ENCODE measurements at places on chromosomes 11 and 22. TPM values are rescaled to one million over a fixed set of nuclear protein-coding genes. Genes with fewer than 3 reads are reported as not detected.

Gene IGF2
- 31.7 TPM for total RNA-seq

Gene SMTNL1
- total RNA-seq = not detected

Gene C11orf65
- total RNA-seq = not detected

Gene DBX1
- not detected for total RNA-seq

Gene FBLN1
- 587 TPM for total RNA-seq

Gene SPON1
- 20.6 TPM for total RNA-seq

Gene MPZL2
- total RNA-seq = 58.1 TPM

Gene RAB3IL1
- 45.4 TPM for total RNA-seq

Gene UCP2
- total RNA-seq = 57.7 TPM

Gene GGTLC3
- total RNA-seq = not detected

Gene CAVIN3
- 303 TPM for total RNA-seq

Gene OR51B2
- not detected for total RNA-seq

- peaks cover 20% of the 10 kb centered on the region for H3K4me1 ChIP-seq
- peak overlapping the region; percentile 45 for H3K27ac ChIP-seq
- H3K4me3 ChIP-seq = no peak overlapping the region
- H3K27me3 ChIP-seq = no peaks in the 10 kb centered on the region
- no peak for DNase-seq
Observed at GRCh38 chr22:45334068-45334467, 24.3 kb downstream of the FAM118A start.

DNA sequence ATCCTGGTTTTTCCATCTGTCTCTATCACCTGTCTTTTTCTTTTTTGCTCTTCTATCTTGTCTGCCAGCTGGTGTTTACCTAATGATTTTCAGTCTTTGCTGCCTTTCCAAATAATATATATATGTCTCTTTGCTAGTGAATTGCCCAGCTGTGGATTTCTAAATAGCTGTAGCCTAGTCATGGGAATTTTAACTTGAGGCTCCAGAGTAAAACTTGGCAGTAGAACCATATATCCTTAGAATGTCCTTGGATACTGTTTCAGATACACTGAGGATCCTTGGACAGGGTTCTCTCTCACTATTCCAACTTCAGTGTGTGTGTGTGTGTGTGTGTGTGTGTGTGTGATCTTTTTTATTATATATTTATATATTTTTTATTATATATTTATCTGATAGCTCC lies 2285.3 kb downstream of the LRRC4C start:
- no peaks in the 10 kb centered on the region for H3K27me3 ChIP-seq
- no peak overlapping the region for H3K4me3 ChIP-seq
- H3K4me1 ChIP-seq = no peaks in the 10 kb centered on the region

DNA sequence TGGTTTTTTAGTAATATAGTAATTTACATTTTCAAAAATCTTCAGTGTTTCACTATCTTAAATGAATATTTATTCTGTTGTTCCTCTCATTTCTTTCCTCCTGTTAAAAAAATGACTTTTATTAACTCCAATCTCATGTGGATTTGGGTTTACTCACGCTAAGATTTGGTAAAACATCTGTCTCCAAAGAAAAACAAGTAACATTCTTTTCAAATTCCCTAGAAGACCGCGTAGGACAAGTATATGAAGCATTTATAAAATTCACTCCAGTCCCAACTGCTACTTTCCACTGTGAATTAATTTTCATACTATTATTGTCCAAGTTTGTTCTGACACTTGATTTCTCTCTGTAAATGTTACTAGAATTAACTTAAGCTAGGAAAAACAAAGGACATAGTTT lies 26.2 kb downstream of the SBF2 start:
- H3K4me3 ChIP-seq = no peak overlapping the region
- no peaks in the 10 kb centered on the region for H3K36me3 ChIP-seq
- no peaks in the 10 kb centered on the region for H3K27me3 ChIP-seq
- peaks cover 5% of the 10 kb centered on the region for H3K4me1 ChIP-seq
- no peak overlapping the region for H3K27ac ChIP-seq

GRCh38 chr22:42901790-42902508 lies 44.9 kb upstream of the ARFGAP3 start:
- peaks cover 45% of the 10 kb centered on the region for H3K4me1 ChIP-seq
- no peak overlapping the region for H3K27ac ChIP-seq
- no peaks in the 10 kb centered on the region for H3K36me3 ChIP-seq
- no peak overlapping the region for H3K4me3 ChIP-seq
- DNase-seq = no peak
- no peaks in the 10 kb centered on the region for H3K27me3 ChIP-seq

- no peaks in the 10 kb centered on the region for H3K36me3 ChIP-seq
- H3K4me1 ChIP-seq = peaks cover 19% of the 10 kb centered on the region
- no peak for DNase-seq
- H3K4me3 ChIP-seq = no peak overlapping the region
- H3K27me3 ChIP-seq = no peaks in the 10 kb centered on the region
Observed at GRCh38 chr11:94924612-94925011, 48.7 kb downstream of the CWC15 start.

DNA sequence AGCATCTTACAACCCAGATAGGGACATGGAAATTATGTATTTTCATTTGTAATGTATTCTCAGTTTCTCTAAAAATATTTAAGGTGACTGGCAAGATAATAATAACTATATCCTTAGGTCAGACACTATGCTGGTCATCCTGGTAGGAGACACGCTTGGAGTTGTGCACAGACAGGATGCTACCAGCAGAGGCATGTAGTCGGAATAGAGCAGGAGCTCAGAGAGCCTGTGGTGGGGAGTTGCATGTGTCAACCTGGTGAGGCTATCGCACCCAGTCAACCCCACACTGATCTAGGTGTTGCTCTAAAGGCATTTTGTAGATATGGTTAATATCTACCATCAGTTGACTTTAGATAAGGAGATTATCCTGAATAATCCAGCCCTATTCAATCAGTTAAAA lies 318.5 kb downstream of the MIAT start:
- H3K36me3 ChIP-seq = no peaks in the 10 kb centered on the region
- no peak for DNase-seq
- H3K27ac ChIP-seq = no peak overlapping the region
- no peak overlapping the region for H3K4me3 ChIP-seq

DNA sequence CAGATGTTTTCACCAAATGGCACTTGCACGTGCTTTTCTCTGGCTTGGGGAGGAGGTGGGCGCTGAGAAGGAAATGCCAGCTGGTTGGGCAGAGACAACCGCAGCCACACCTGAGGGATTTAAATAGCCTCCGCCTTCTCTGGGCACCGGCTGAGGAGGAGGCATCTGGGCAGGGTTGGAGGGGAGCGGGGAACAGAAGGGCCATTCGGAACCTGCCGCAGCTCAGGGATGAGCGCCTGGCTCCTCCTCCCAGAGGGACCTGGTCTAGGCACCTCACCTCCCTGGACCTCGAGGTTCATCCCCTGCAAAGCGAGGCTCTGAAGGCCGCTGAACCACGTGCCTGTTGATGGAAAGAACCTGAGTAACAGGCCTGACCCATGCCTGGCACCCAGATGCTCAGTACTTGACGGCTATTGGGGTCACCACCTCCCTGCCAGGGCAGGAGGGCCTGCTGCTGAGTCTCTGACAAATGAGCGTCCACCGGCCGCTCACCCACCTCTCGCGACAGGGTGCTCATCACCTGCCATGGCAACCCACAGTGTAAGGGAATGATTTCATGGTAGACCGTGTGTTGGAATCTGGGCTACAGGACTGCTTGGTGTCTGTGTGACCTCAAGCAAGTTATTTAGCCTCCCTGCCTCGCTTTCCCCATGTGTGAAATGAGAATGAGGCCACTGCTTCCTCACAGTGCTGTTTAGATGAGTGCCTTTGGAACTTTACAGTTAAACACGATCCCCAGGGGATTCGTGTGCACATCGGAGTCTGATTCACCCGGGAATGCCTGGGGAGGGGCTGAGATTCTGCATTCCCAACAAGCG lies 2.0 kb upstream of the KDELR3 start:
- H3K36me3 ChIP-seq = no peaks in the 10 kb centered on the region
- no peak for DNase-seq
- H3K27ac ChIP-seq = no peak overlapping the region
- no peaks in the 10 kb centered on the region for H3K4me1 ChIP-seq
- H3K27me3 ChIP-seq = peaks cover 3% of the 10 kb centered on the region

- no peak overlapping the region for H3K4me3 ChIP-seq
- H3K27ac ChIP-seq = no peak overlapping the region
- H3K27me3 ChIP-seq = peaks cover 4% of the 10 kb centered on the region
Observed at GRCh38 chr22:37254209-37254866, 10.3 kb upstream of the RAC2 start.

- peaks cover 39% of the 10 kb centered on the region for H3K4me1 ChIP-seq
- H3K27me3 ChIP-seq = no peaks in the 10 kb centered on the region
- H3K4me3 ChIP-seq = no peak overlapping the region
- H3K27ac ChIP-seq = no peak overlapping the region
- no peaks in the 10 kb centered on the region for H3K36me3 ChIP-seq
- no peak for DNase-seq
Observed at GRCh38 chr22:19800761-19801244, 40.2 kb downstream of the TBX1 start.

DNA sequence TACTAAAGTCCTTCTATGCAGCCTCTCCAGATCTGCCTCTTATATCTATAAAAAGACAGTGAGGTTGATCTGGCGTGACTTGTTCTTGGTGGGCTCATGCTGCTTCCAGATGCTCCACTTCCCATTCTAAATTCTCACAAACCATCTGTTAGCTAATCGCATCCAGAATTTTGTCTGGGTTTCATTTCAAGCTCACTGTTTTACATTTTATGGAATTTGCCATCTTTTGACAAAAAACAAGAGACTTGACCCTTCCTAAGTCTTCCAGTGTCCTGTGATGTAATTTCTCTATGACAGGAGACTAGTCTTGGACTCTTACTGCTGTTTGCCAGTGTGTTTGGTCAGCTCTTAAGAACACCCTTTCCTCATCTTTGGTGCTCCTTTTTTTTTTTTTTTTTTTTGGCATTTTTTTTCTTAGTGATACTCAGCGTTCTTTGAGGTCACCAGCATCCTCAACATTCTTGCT lies 23.0 kb downstream of the CRKL start:
- DNase-seq = no peak
- peaks cover 1% of the 10 kb centered on the region for H3K36me3 ChIP-seq
- no peak overlapping the region for H3K4me3 ChIP-seq
- peaks cover 59% of the 10 kb centered on the region for H3K4me1 ChIP-seq

DNA sequence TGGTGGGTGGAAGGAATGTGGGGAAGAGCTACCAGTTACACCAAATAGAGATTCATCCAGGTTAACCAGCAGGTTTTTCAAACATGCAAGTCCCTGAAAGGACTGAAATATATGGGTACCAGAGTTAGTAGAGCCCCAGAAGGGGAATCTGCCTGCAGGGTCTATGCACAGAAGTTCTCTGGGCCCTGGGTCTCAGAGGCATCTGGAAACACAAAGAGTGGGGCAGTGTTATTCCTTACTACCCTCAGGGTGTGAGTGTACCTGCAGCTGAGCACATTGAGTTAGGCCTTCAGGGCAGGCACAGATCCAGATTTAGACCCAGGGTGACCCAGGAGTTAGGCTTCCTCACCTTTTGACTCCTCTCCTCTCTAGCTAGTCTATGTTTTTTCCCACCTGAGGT lies 43.9 kb upstream of the SWAP70 start:
- no peaks in the 10 kb centered on the region for H3K36me3 ChIP-seq
- H3K27me3 ChIP-seq = no peaks in the 10 kb centered on the region
- peaks cover 6% of the 10 kb centered on the region for H3K4me1 ChIP-seq
- H3K4me3 ChIP-seq = no peak overlapping the region

GRCh38 chr11:19756675-19757475 lies 44.2 kb downstream of the NAV2 start:
- peak; percentile 55 for DNase-seq
- peak overlapping the region; percentile 75 for H3K27ac ChIP-seq
- no peaks in the 10 kb centered on the region for H3K27me3 ChIP-seq
- peaks cover 7% of the 10 kb centered on the region for H3K36me3 ChIP-seq
- H3K4me3 ChIP-seq = peak overlapping the region; percentile 13

DNA sequence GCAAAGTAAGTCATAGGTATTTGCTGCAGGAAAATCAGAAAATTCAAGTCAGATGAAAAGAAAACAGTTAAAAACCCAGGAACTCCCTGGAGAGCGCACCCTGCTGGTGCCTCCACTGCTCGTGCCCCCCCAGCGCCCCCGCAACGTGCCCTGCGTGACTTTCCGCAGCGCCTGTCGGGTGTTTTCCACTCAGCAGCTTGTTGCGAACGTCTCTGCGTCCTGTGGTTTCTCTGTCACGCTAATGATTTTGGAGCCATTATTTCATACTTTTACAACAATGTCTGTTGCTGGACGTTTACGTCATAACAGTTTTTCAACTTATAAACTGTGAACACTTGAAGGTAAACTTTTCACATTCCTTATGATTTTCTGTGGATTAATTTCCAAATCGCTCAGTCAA lies 5.0 kb downstream of the CRELD2 start:
- no peak overlapping the region for H3K4me3 ChIP-seq
- no peaks in the 10 kb centered on the region for H3K27me3 ChIP-seq
- H3K36me3 ChIP-seq = peaks cover 12% of the 10 kb centered on the region
- H3K27ac ChIP-seq = no peak overlapping the region
- DNase-seq = no peak

DNA sequence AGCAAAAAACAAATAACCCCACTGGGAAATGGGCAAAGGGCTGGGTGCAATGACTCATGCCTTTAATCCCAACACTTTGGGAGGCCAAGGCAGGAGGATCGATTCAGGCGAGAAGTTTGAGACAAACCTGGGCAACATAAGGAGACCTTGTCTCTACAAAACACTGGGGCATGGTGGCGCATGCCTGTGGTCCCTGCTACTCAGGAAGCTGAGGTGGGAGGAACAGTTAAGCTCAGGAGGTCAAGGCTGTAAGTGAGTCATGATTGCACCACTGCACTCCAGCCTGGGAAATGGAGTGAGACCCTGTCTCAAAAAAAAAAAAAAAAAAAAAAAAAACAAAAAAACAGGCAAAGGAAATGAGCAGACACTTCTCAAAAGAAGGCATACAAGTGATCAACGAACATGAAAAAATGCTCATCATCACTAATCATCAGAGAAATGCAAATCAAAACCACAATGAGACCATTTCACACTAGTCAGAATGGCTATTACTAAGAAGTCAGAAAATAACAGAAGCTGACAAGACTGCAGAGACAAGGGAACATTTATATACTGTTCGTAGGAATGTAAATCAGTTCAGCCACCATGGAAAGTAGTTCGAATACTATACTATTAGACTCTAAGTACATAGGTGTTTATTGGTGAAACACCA lies 48.2 kb upstream of the SMCO4 start:
- no peak for DNase-seq
- no peak overlapping the region for H3K4me3 ChIP-seq
- no peaks in the 10 kb centered on the region for H3K4me1 ChIP-seq
- H3K36me3 ChIP-seq = no peaks in the 10 kb centered on the region

DNA sequence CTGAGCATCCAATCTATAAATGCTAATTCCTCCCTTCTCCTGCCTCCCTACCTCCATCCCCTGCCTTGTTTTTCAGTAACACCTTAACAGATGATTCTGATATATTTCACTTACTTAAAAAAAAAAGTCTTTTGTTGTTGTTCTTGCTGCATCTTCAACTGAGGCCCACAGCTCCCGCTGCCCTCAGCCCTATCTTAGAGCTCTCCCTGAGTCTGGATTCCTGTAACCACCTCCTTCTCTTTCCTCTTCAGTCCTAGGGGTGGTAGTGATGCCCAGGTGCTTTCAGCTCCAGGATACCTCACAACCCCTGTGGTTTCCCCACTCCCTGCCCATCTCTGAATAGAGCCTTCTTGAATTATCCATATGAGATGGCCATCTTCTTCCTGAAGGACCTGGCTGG lies 3.7 kb upstream of the KCNE3 start:
- H3K27ac ChIP-seq = no peak overlapping the region
- no peaks in the 10 kb centered on the region for H3K27me3 ChIP-seq
- no peak overlapping the region for H3K4me3 ChIP-seq
- H3K4me1 ChIP-seq = peaks cover 18% of the 10 kb centered on the region
- no peaks in the 10 kb centered on the region for H3K36me3 ChIP-seq

Data from thoracic aorta (tissue), 2 donors.